ENCODE measurements at places on chromosomes 5 and 9.
A peak's percentile ranks its signal among the peaks of the same experiment; 100 is the strongest.

DNA sequence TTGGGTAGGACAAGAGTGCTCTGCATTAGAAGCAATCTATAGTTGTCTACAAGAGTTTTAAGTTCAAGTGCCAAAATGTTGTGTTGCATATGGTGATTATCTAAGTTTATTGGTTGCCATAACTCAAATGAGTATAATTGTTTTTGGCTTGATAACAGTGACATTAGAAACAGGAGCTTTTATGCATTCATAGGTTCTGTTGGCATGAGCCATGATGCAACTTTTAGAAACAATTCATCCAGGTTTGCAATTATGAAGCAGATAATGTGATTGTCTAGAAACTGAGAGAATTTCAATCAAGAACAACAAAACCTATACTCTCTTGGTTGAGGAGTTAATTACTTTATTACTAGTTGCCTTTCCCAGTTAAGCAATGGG, 137.0 kb downstream of the PBX3 start:
- no peak for DNase-seq

DNA sequence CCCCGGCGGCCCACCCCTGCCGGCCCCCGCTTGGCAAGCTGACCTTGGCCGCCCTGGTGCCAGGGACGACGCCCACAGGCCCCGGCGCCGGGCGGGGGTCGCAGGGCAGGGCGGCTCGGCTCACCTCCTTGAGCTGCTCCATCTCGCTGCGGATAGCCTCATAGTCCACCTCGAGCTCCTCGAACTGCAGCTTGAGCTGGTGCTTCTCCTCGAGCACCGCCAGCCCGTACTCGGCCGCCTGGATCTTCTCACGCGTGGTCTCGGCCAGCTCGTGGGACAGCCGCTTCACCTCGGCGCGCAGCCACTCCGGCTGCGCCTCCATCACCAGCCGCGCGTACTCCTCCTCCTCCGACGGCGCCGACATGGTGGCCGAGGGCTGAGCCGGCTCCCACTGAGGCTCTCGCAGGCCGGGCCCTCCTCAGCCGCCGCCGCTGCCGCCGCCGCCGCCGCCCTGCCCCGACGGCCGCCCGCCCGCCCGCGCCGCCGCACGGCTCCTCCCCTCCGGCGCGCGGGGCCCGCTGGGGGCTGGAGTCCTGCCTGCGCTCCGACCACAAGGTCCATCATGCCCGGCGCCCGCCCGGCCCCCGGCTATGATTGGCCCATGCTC, at the start of gene BICD2:
Gene BICD2 (minus strand): TSS at position 453 of the 607 bp plus-strand sequence. CDS start 89 bp downstream, at position 364.
- DNase-seq, result no peak

GRCh38 chr9:2808105-2808504, 35.8 kb downstream of the PUM3 start:
- no peak for DNase-seq

DNA sequence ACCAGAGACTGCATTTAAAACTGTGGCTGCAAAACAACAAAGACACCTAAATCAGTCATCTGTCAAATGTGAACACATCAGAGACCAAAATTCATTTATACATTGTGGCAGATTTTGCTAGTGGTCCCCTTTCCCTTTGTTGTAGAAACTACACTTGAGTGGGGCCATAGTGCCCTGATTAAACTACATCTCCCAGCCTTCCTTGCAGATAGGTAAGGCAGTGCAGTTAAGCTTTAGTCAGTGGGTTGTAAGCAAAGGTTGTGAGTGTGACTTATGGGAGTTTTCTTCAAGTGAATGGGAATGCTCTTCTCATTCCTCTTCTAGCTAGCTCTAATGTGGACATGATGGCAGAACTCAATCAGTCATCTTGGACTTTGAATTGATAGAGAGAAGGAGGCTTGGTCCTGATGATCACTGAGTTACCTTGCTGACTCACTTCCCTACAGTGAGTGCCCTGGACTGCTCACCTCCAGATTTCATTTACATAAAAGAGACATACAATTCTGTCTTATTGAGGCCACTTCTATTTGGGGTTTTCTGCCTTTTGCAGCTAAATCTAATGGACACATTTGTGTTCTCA, 35.2 kb upstream of the SPARC start:
- DNase-seq, result no peak

DNA sequence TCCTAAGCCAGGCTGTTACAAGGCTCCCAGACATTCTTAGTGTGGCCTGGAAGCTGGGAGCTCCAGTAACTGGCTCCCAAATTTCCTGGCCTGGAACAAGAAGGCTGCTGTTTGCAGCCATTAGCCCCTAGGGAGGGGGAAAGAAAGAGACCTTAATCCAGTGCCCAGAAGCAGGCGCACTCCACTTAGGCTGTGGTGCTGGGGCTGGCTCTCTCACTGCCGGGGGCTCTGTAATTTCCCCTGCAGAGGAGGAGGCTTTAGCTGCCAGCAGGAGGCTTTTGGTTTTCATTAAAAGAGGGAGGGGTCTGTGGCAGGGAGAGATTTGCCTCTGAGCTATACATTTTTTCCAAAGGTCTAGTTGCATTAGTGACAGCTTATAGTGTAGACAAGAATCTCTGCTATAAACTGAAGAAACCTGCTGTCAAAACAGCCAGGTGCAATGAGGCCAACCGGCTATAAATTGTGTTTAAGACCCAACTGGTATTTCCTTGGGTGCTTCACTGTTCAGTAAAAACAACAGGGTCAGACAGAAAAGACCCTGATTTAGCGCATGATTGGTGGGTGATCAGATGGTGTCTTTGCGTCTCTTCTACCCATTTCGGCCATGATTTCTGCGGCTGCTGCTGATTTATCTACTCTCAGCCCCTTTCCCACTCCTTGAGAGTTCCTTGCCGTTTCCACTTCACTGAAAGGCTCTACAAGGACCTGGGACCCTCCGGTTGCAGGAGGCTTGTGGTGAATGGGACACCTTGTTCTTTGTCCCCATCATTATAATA, 254.6 kb downstream of the AOPEP start:
- DNase-seq, result no peak

DNA sequence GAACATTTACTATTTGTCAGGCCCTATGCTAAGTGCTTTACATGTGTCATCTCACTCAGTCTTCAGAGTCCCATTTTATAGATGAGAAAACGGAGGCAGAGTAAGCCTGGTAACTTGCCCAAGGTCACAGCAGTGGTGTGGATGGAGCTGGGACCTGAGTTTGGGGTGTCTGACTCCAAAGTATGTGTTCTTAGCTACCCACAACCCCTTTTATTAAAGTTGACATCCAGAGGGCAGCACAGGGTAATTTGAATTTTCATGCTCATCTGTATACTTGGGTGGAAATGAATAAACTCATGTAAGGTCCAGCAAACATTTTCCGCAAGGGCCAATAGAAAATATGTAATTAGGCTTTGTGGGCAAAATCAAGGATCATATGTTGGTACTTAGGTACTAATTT, 93.4 kb upstream of the SLC25A48 start:
- no peak for DNase-seq

DNA sequence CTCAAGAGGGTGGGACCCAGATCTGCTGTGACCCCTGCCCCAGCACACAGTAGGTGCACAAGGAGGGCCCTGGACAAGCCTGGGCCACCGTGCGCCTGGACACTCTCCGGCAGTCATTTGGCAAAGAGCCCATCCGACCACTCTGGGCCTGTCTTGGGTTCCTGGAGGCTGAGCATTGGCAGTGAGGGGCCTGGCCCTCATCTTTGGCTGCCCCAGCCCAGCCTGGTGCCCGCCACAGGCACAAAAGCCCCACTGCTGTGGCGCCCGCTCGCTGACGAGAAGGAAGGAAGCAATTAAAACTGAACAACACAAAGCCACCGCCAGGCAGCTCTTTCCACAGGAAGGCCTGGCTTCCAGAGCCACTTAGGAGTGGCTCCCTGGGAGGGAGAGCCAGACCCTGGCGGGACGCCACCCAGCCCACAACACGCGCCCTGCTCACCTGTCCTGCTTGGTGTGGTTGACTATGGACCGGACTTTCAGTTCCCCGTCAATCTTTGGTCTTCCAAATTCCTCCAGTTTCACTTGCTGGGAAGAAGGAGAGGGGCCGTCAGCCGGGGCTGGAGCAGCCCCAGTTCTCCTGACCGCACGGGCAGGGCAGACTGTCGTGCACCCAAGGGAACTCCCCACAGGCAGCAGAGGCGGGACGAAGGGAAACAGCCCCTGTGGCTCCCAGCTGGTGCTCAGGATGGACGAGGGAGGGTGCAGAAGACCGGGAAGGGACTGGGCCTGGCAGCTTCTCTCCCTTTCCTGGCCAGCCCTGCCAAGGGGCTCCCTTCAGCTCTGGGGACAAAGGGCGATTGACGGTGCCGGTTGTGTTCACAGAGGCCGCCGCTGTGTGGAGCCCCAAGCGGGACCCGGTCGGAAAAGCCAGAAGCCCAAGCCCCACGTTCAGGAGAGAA, 50.9 kb upstream of the SARDH start:
- peak; percentile 40 for DNase-seq

GRCh38 chr5:149133795-149134777, 7.2 kb upstream of the ABLIM3 start:
- DNase-seq, result no peak

GRCh38 chr9:87613265-87614111, 112.4 kb upstream of the CTSL start:
- DNase-seq, result no peak

DNA sequence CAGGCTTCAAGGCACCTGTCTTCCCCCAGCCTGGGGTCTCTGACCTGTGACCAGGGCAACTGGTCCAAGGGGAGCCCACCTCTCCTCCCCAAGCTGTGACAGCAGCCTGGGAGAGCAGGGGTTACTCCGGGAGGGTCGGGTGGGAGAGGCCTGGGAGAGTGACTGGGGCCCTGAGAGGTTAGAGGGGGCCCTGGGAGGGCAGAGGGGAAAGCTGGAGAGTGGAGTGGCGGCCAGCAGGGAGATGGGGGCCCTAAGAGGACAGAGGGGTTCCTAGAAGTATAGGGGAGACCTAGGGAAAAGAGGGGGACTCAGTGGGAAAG, 302 bp downstream of the LCN9 start:
- DNase-seq, result no peak
